Left lobe of liver (tissue), 2 donors: ENCODE measurements at places on chromosomes 6 and 20. TPM values are rescaled to one million over a fixed set of nuclear protein-coding genes. Genes with fewer than 3 reads are reported as not detected.

The EGFL8 gene
- 6.3 TPM for total RNA-seq

DNA sequence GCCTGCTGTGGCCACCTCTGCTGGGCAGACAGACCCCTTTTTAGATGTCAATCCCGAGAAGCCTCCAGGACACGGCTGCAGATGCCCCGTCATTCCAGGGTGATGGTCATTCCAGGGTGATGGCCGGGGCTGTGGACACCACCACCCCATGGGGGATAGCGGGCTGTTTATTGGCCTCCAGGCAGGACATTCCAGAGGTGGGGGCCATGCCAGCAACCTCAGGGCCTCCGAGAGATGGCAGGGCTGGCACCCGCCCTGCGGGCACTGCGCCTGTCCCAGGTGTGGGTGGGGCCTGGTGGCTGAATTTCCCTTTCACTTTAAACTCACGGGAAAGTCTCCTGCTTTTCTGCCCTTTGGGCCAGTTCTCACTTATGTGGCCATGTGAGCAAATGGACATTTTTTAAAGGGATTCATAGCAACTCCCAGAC, 14.5 kb downstream of the COL9A3 start:
- DNase-seq: peak; percentile 94

The CST3 gene
- total RNA-seq: 1,478 TPM

DNA sequence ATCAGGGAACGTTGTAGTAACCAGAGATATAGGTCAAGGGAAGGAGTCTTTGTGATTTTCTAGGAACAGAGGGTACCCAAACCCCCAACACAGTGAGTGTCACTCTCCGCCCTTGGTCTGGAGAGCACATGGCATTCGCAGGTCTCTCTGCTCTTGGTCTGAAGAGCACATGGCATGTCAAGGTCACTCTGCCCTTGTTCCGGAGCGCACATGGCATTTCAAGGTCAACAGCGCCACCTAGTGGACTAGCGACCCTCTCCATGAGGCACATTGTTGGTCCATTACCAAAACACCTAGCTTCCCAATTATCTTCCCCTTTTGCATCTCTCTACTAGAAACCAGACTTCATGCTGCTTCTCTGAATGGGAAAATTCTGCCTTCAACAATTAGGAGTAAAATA, 260.0 kb downstream of the C6orf118 start:
- DNase-seq: peak; percentile 75

DNA sequence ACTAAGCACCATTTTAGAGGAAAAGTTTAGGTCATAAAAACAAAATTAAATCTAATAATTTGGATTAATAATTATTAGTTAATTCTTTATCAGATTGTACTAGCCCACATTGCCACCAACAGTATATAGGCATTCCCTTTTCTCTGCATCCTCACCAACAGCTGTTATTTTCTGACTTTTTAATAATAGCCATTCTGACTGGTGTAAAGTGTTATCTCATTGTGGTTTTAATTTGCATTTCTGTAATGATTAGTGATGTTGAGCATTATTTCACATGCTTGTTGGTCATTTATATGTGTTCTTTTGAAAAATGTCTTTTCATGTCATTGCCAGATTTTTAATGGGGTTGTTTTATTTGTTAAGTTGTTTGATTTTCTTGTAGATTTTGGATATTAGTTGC, 319.1 kb upstream of the SYNCRIP start:
- no peak for DNase-seq

DNA sequence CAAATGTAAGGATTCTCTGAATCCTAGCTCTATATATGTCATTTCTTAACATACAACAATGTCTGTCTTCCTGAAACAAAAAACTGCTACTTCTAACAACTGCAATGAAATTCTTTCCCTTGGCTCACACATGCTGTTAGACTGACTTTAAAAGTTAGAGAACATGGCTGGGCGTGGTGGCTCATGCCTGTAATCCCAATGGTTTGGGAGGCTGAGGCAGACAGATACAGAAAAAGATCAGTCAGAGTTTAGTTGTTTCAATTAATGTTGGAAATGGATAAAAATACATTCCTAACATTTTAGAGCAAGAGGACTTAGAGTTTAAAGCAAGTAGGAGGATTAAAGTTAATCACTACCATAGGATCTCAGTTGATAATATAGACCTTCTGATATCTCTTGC, 28.7 kb upstream of the KIAA1586 start:
- no peak for DNase-seq

- no peak for DNase-seq
Measured at GRCh38 chr6:57283911-57284455, 33.4 kb upstream of the PRIM2 start.

DNA sequence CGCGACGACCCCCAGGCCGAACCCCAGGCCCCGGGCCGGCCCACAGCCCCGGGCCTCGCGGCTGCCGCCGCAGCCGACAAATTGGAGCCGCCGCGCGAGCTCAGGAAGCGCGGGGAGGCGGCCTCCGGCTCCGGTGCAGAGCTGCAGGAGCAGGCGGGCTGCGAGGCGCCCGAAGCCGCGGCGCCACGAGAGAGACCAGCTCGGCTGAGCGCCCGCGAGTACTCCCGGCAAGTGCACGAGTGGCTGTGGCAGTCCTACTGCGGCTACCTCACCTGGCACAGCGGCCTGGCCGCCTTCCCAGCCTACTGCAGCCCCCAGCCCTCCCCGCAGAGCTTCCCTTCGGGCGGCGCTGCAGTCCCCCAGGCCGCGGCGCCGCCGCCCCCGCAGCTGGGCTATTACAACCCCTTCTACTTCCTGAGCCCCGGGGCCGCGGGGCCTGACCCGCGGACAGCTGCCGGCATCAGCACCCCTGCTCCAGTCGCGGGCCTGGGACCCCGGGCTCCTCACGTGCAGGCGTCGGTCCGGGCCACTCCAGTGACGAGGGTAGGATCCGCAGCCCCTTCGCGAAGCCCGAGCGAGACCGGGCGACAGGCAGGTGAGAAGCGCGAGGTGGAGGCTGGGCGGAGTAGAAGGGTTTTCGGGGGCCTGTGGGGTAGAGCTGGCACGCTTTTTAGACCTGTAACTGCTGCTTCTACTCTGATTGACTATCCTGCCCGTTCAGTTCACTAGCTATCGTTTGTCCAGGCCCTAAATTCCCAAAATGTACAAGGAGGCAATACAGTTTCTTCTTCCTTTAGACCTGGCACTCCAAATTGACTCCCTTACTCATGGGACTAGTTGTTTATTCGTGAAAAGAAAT, 654 bp downstream of the FAM8A1 start:
- peak; percentile 66 for DNase-seq

DNA sequence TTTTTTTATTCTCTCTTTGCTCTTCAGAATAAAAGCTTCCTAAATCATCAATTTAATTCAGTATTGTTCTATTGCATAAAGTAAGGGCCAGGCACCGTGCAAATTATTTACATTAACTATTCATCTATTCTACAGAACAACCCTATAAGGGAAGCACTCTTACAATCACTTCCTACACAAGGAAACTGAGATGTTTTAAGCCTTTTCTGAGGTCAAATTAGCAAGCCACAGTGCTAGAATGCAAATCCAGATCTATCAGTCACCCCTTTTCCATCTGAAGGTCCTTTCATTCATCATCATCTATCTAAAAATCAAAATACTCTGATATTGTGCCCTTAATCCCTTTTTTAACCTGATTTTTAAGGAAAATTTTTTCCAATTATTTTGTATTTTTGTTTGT, 31.2 kb downstream of the FRK start:
- no peak for DNase-seq

DNA sequence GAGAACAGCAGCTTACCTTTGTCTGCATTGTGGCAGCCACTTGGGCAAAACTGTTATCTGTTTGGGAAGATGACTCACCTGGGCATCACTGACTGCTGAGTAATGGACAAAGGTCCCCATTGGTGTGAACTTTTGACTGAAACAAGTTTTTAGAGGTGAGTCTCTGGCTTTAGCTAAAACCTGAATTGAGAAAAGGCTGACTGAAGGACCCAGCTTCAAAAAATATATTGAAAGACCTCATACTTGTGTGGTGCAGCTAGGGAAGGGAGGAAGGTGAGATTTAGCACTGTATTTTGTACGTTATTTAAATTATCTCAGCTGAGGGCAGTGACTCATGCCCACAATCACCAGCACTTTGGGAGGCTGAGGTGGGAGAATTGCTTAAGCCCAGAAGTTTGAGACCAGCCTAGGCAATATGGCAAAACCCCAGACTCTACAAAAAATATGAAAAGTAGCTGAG, 4.5 kb upstream of the CITED2 start:
- peak; percentile 70 for DNase-seq

The THBD gene
- 2.2 TPM for total RNA-seq

DNA sequence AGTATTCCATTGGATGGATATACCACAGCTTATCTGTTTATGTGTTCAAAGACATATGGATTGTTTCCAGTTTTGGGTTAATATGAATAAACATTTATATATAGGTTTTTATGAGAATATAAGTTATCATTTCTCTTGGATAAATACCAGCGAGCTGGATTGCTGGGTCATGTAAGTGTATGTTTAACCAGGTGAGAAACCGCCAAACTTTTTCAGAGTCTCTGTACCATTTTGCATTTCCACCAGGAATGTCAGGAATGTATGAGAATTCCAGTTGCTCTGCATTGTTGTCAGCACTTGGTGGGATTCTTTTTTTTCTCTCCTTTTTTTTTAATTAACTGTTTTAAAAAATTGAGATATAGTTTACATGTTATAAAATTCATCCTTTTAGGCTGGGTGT, 52.1 kb downstream of the PHF20 start:
- no peak for DNase-seq

GRCh38 chr6:131523988-131524673, 48.9 kb upstream of the ARG1 start:
- no peak for DNase-seq

DNA sequence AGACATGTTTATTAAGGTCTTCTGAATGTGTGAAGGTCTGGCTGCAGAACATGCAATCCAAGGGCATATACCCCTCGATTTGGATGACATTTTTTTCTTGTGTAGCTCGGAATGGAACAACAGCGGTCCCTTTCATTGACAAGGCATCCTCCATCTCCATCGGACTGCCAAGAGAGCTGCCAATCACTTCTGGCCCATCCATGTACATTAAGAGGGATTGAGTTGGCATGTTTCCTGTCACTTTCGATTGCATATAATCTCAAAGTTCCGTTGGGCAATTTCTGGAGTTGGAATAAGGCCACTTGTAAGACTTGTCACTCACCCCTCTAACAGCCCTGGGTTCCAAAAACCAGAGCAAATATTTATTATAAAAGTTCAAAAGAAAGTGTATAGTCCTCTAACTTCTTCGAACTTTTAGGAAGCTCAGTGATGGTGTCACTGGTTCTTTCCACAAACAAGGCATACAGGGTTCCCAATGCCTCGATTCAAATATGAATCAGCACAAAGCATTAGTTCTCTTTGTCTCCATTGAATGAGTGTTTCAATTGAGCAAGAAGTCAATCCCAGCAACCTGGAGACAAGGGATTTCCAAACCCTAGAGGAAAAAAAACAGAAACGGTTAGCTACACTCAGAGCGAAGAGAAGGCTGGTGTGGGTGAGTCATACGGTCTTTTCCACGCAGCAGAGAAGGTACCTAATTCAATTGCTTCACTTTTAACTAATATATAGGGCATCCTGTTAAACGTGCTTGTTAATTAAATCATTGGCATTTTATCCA, 10.9 kb downstream of the ZNF217 start:
- peak; percentile 23 for DNase-seq

GRCh38 chr6:159908979-159909378, 18.2 kb downstream of the MAS1 start:
- no peak for DNase-seq

DNA sequence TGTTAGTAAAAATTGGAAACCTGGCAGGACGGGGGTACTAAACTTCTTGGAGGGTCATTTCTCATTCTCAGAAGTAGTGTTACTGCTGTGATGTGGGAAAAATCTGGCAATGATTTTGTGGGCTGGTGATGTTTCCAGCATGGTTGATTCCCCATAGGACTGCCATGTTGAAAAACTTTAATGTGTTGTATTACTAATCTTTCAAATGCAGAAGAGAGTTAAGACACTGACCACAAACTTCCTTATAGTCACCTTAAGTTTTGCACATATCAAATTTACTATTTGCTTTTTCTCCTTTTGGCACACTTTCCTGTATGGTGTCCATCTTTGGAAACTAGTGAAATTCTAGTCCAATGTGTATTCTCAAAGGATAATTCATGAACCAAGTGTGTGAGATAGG, 236.2 kb upstream of the TAB2 start:
- no peak for DNase-seq

The SLC17A2 gene
- 27.6 TPM for total RNA-seq

The HCK gene
- 3.7 TPM for total RNA-seq

The NAPB gene
- 5.3 TPM for total RNA-seq

GRCh38 chr6:104642871-104643270, 216.8 kb downstream of the HACE1 start:
- DNase-seq: no peak

The GJA1 gene
- total RNA-seq: 2.1 TPM

The SLCO4A1 gene
- 1.7 TPM for total RNA-seq

The SAMD5 gene
- total RNA-seq: 12.0 TPM

The ARMC2 gene
- total RNA-seq: 1.1 TPM

DNA sequence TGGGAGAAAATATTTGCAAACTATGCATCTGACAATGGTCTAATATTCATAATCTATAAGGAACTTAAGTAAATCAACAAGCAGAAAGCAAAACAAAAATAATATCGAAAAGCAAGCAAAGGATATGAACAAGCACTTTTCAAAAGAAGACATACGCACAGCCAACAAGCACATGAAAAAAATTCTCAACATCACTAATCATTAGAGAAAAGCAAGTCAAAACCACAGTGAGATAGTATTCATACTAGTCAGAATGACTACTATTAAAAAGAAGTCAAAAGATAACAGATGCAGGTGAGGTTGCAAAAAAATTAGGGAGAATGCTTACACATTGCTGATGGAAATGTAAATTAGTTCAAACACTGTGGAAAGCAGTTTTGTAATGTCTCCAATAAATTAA, 410.2 kb downstream of the MMUT start:
- no peak for DNase-seq

The OVOL2 gene
- total RNA-seq: 0.18 TPM

The TBC1D20 gene
- 12.6 TPM for total RNA-seq

GRCh38 chr20:13625304-13625979, 13.3 kb downstream of the TASP1 start:
- no peak for DNase-seq
